ENCODE measurements at places on chromosomes 5 and 9.
A peak's percentile ranks its signal among the peaks of the same experiment; 100 is the strongest.

GRCh38 chr5:157025093-157025698 lies 33.7 kb downstream of the HAVCR1 start:
- no peak for DNase-seq

GRCh38 chr5:119269061-119269944 lies 86.5 kb upstream of the TNFAIP8 start:
- peak; percentile 19 for DNase-seq

DNA sequence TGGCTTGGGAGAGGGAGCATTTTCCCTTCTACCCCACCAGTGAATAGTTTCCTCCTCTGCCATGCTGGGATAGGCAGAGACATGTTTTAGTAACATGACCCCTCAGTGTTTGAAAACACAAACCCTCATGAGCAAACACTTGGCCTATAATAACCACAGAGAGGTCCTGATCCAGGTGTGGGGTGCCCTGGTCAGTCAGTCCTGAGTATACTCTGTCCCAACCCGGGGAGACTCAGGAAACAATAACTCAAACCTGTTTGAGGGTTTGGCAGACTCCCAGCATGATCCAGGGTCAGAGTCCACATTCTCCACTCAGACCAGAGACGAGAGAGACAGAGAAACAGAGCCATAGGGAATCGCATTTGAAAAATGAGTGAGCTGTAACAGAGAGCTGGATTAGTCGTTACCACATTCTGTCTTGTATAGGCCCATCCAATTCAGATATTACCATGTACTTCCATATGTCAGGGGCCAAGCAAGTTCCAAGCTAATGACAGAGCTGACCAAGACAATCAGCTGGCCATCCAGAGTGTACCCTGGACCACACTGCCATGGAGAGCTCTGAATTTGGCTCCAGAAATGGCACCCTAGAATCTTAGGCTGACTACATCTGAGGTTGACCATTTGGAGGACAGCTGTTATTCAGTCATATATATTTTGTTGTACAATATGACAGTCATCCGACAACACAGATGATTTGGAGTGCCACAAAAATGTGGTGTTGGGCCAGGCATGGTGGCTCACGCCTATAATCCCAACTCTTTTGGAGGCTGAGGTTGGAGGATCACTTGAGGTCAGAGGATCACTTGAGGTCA lies 4.2 kb upstream of the CA9 start:
- peak; percentile 36 for DNase-seq

- no peak for DNase-seq
These were observed 26.9 kb upstream of the EXOC3 start for GRCh38 chr5:415928-416635.

- DNase-seq, result peak; percentile 54
These were observed 18.1 kb downstream of the GSN start for GRCh38 chr9:121285835-121286687.
